ENCODE measurements at places on chromosomes 5 and 9.

- no peak for DNase-seq
Observed at GRCh38 chr5:77028631-77029375, 1.4 kb upstream of the AGGF1 start.

DNA sequence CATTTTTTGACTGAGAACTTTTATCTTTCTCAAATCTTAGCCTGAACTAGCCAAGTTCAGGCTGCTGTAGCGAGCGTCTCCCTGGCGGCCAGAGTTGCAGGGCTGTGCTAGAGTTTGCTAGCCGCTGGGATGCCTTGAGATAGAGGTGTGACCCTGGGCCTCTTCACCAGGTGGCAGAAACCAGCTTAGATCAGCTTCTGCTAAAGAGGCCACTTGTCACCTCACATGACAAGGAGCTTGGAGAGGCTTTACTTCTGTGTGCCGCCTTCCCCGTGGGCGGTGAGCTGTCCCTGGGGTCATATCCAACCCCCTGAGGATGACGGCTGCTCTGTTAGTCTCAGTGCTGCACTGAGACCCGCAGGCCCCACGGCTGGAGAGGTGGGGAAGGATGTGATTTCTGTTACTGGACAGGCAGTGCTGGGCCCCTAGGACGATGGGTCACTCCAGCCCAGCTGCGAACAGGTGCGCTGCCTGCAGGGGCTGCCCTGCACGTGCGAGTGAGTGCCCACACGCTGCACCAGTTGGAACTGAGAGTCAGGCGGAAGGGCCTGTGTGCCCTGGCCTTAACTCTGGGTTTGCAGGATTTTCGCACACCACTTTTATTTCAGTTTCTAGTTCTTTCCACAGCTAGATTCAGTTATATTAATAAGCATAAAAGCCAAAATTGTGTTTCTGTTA is 63.8 kb downstream of the EHMT1 start:
- DNase-seq = no peak

DNA sequence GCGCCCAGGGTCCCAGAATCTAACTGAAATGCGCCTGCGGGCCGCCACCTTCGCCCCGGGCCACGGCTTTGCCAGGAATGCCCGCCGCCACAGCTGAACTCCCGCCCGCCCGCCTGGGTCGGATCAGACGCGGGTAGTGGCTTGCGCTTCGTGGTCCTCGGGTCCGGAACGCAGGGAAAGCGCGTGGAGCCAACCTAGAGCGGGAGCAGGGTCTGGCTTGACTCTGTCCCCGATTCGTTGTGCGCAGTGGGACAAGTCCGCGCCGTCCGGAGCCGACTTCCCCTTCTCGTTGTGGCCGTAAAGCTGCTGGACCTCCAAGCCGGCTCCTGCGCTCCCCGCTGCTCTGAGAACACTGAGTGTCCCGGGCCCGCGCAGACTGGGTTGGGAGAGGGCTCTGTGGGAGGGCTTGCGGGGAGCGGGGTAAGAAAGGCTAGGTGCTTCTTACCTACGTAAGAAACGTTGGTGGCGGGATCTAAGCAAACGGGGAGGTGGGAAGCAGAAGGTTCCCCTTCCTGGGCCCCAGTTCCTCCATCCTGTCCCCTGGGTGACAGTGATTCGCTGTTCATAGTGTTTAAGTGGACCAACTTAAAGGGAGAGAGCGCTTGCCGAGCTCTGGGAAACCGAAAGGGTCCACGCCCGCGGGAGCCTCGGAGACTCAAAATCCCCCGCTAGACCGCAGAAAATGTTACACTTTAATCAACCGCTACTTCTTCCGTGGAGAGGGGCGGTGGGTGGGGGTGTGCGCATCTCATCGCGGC is 4.4 kb upstream of the FOXE1 start:
- no peak for DNase-seq

- DNase-seq = no peak
Observed at GRCh38 chr5:148791334-148791667, 35.1 kb upstream of the ADRB2 start.

- DNase-seq = no peak
Observed at GRCh38 chr5:126357585-126358342, 65.4 kb upstream of the GRAMD2B start.

DNA sequence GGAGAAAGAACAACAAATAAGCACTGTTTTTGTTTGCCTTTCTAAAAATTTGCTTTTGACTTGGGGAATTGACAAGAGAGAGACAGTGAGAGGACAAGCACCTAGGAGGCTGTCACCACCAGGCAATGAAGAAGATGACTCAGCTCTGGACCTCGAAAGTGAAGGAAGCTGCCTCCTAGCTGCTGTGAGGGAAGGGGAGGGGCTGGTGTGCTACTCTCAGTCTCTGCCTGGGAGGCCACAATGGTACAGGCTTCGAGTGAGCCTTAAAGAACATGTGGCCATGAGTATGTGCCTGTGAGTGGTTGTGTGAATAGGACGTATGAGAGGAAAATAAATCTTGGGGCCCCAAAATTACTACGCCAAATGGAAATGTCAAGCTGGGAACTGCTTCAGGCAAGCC is 7.1 kb upstream of the PLK2 start:
- no peak for DNase-seq

DNA sequence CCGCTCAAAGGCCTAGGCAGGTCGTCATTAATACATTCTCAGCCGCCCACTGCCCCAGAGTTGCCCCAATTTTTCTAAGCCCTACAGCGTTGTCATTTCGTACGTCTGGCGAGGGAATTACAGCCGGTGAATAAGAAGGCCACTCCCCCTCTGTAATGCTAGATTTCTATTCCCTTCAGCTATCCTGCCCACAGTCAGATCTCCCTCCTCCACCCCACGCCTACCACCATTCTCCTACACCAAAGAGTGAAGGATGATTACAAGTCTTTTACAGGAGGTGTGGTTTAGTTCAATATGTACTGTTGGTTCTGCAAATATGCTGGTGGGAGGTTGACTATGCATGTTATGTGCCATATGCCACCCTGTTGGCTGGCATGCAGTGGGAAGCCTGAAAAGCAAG is 83.7 kb upstream of the SMIM15 start:
- no peak for DNase-seq

- no peak for DNase-seq
Observed at GRCh38 chr5:23466401-23466912, 41.0 kb upstream of the PRDM9 start.

- no peak for DNase-seq
Observed at GRCh38 chr5:5481206-5481605, 58.7 kb downstream of the ICE1 start.

DNA sequence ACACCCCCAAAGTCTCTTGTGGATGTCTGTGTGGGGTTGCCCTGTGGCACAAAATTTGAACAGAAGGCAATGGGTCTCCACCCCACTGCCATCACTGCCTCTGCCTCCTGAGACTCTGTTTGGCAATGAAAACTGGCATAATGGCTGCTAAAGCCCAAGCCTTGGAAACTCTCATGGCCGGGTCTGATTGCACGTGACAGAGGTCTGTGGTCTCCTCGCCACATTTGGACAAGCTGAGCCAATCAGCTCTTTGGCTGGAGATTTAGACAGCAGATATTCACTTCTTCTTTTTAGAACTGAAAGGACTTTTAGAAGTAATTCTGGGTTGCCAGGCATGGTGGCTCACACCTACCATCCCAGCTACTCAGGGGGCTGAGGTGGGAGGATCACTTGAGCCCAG is 5.5 kb downstream of the GGTA1 start:
- DNase-seq = no peak

- no peak for DNase-seq
Observed at GRCh38 chr5:10590226-10590999, 26.5 kb downstream of the ANKRD33B start.

GRCh38 chr5:134555223-134555889 is 29.9 kb downstream of the JADE2 start:
- no peak for DNase-seq
